ENCODE measurements at places on chromosomes 4 and X. TPM values are rescaled to one million over a fixed set of nuclear protein-coding genes. Genes with fewer than 3 reads are reported as not detected.

JCHAIN gene
- total RNA-seq = 0.34 TPM

ADD1 gene
- total RNA-seq = 146 TPM

ERCC6L gene
- total RNA-seq = 0.09 TPM

OPRPN gene
- not detected for total RNA-seq

IL15 gene
- 2.4 TPM for total RNA-seq

FOXR2 gene
- total RNA-seq = not detected
